Neural crest cell (in vitro differentiated cells): ENCODE measurements at places on chromosomes 4 and X. TPM values are rescaled to one million over a fixed set of nuclear protein-coding genes. Genes with fewer than 3 reads are reported as not detected.

Gene STOX2
- 26.7 TPM in 2 replicates for total RNA-seq

DNA sequence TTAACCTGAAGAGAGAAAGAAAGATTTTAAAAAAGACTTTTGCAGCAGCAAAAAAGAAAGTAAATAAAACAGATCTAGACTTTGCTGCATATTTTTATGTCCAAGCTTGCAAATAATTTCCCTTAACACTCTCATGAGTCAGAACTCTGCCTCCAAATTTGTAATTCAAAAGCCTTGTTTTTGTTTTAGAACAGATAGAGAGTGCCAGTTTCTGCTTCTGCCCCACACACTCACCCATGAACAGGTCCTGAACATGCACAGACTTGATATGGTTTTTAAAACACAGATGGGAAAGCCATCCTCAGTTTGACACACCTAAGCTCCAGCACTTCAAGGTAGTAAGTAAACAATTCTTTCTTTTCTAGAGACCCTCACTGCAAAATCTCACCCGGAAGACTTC is 39.7 kb upstream of the VCX3B start:
- DNase-seq = no peak

Gene SULT1B1
- total RNA-seq = not detected in 2 replicates

DNA sequence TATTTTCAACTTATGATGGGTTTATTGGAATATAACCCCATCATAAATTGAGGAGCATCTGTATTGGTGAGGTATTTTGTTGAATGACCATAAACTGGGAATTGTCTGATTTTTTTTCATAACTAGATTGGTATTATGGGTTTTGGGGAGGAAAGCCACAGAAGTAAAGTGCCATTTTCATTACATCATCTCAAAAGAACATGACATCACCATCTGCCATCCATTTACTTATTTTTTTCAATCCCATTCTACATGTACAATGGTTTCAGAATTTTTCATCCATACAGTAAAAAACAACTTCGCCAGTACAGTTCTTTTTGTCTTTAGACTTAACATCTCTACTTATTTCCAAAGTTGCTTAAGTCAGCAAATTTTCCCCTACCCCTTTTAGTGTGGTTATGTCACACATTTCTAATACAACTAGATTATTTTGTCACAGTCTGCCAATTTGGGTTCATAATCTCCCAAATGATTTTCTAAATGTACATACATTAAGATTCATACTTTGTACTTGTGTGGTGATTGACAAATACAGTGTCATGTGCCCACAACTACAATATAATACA is 459.4 kb downstream of the IDS start:
- DNase-seq = no peak

- DNase-seq = no peak
Observed at GRCh38 chrX:72478351-72478750, 94.3 kb downstream of the HDAC8 start.

DNA sequence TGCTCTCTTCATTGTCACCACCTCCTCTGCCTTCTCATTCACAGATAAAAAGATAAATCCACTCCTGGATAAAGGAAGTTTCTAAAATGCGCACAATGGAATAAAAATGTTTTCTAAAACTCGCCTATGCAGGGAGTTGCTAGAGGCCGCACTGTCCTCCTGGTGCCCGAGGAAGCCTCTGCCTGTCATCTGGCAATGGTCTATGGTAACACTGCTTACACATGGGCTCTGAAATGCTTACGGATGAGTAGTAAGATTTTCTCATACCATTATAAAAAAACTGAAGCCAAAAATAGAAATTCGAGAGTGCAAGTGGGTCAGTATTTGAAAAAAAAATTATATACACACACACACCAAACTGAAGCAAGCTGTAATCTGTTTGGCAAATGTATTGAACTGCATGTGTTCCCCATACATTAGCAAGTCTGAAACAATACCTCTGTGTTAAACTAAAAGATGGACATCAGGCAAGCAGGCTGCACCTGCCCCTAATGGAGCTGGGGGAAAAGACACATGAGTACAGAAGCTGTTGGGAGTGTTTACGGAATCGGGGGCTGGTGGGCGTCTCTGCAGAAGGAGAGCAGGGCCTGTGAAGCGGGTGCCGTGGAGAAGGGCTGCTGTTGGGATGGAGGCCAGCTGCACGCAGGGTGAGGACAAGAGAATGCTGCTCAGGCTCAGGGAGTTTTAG is 103.3 kb upstream of the FAT1 start:
- DNase-seq = no peak
